ENCODE measurements at places on chromosomes 7 and 10.

DNA sequence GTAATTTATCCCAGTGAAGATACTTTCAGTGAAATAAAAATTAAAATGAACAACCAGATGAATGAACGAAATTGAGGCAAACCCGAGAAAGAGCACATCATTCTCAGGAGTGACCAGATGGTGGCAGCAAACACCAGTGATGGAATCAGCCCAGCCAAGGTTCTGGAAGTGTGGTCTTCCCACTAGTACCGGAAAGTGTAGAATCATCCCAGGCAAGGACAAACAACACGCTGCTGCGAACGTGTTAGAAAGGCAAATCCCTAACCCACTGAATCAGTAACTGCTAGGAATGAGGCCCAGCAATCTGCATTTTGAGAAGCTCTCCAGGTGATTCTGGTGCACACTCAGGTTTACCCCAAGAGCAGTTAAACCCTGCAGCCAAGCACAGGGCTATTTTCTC lies 15.5 kb upstream of the SLC18A3 start:
- no peaks in the 10 kb centered on the region for H3K4me1 ChIP-seq
- H3K27ac ChIP-seq = no peak overlapping the region
- H3K4me3 ChIP-seq = no peak overlapping the region
- H3K27me3 ChIP-seq = peaks cover 8% of the 10 kb centered on the region
- no peaks in the 10 kb centered on the region for H3K36me3 ChIP-seq
- DNase-seq = peak; percentile 9

DNA sequence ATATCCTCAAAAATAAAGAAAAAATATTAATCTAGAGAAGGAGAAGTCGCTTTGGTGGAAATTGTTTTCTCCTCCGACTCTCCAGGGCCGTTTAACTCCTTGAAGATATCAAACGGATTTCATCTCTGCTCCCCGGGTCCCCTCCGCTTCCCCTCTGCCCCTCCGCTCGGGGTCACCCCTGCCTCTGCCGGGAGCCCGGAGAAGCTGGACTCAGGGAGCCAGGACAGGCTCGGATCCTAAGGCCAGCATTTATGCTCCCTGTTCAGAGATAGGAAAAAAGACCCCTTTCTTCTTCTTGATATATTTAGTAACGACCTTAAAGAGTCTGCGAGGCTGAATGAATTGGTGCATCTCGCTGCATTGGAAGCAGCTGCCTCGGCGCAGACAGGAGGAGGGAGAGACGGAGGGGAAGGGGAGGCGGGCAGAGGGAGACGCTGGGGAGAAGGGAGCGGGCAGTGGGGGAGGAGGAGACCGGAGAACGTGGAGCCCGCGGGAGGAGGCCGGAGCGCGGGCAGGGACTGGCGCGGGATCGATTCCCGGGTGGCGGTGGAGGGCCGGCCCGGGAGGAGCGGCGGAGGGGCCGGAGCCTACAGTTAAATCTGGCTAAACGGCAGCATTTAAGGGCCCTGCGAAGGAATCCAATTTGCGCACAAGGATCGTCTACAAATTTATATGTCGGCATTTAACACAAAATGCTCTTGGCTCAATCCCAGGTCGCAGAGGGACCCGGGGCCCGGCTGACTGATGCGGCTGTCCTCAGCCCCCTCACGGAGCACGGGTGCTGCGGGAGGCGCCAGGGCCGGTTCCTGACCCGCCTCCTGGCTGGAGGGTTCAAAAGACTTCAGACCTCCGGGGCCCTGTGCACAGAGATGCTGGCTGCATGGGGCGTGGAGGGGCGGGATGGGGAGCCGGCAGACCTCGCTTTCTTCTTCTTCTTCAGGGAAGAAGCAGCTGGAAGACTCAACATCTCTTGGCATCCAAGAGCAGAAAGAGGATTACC lies 55.6 kb downstream of the CRTAC1 start:
- no peak for DNase-seq
- H3K36me3 ChIP-seq = no peaks in the 10 kb centered on the region
- H3K4me1 ChIP-seq = no peaks in the 10 kb centered on the region
- H3K27me3 ChIP-seq = peaks cover 16% of the 10 kb centered on the region
- H3K27ac ChIP-seq = no peak overlapping the region

- no peak overlapping the region for H3K27ac ChIP-seq
- no peak for DNase-seq
- H3K36me3 ChIP-seq = peaks cover 12% of the 10 kb centered on the region
Measured at GRCh38 chr7:28362182-28362581, 50.1 kb upstream of the CREB5 start.

DNA sequence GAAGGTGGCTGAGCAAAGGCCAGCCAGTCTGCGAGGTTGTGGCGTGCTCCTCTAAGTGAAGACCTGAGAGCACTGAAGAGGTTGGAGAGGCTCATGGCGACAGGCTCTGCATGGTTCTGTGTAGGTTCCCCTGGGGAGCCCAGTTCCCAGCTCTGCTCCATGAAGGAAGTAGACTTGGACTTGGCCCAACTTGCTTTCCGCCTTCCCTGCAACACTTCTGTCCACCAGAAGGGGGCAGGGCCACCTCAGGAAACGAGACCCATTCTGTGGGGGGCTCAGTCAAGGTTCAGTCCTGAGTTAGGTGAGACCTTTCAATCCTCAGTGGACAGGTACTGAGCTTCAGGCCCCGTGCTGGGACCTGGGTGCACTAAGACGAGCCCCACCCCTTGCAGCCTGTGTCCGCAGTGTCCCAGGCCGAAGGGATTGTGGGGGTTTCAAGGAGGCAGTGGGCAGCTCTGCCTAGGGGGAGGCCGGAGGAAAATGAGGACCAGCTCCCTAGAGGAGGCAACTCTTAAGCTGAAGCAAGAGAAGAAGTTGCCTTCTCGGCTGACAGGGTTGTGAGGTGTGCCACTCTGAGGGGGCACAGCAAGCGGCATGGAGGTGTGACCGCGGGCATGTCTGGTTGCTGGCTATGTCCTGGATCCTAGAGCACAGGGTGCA lies 15.0 kb upstream of the PCBD1 start:
- H3K36me3 ChIP-seq = no peaks in the 10 kb centered on the region
- no peak overlapping the region for H3K4me3 ChIP-seq
- no peak overlapping the region for H3K27ac ChIP-seq
- no peaks in the 10 kb centered on the region for H3K4me1 ChIP-seq

DNA sequence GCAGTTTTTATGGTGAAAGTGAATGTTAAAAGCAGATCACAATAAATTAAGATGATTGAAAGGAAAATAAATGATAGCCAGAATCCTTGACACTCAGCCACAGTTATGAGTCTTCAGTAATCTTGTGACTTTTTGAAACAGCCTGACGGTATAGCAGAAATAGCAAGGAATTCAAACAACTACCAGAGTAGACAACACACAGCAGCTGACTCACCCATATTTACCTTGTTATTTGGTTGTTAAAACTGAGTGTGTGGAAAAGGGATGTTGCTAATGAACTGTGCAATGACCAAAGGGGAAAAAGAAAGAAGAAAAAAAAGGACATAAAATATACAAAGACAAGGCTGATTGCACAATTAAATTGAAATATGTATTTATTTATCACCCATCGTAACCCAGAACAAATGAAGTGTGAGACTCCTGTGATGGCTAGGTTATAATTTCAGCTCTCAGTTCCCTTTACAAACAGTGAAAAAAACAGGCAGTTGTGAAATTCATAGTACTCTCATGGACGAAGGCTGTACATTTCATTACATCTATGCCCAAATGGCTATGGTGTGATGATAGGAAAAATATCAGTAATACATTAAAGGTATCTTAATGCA lies 1023.0 kb upstream of the SORCS1 start:
- H3K36me3 ChIP-seq = no peaks in the 10 kb centered on the region
- DNase-seq = no peak
- H3K27me3 ChIP-seq = no peaks in the 10 kb centered on the region
- no peak overlapping the region for H3K4me3 ChIP-seq

Data from immature natural killer cell (primary cell).